ENCODE measurements at places on chromosomes 4 and X.

DNA sequence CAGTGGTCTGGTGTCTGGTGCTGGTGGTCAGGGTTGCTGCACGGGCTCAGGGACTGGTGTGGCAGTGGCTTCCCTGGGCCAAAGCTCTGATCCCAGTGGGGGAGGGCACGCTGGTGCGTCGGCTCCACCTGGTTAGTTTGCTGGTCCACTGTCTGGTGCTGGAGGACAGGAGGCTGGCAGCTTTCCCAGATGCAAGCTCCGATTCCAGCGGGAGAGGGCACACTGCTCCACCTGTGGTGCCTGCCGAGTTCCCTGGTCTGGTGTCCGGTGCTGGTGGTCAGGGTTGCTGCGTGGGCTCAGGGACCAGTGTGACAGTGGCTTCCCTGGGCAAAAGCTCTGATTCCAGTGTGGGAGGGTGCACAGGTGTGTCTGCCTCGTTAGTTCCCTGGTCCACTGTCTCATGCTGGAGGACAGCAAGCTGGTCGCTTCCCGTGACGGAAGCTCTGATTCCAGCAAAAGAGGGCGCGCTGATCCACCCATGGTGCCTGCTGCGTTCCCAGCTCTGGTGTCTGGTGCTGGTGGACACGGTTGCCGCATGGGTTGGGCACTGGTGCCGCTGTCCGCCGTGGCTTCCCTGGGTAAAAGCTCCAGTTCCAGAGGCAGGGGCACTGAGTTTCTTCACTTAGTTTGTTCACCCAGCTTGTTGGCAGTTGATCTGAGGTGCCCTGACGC lies 5.8 kb downstream of the VMA21 start:
- no peak for DNase-seq

GRCh38 chrX:45860450-45860849 lies 659.8 kb upstream of the DIPK2B start:
- DNase-seq = no peak

DNA sequence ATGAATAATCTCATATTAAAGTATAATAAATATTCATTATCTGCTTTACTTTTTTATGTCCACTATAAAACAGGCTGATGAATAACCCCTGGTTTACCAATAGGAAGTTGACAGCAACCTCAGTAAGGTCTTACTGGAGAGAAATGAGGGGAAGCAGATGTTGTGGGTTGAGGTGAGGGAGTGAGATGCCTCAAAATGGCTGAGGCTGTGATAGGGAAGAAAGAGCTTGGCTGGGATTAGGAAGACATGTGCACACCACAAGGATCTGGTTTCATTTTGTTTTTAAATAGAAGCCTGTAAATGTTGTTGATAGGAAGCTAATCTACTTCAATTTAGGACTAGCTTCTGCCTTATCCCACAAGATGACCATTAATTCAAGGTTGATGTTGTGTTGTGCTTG lies 14.4 kb upstream of the CYBB start:
- DNase-seq = no peak

GRCh38 chr4:3630598-3631543 lies 98.6 kb upstream of the LRPAP1 start:
- no peak for DNase-seq

DNA sequence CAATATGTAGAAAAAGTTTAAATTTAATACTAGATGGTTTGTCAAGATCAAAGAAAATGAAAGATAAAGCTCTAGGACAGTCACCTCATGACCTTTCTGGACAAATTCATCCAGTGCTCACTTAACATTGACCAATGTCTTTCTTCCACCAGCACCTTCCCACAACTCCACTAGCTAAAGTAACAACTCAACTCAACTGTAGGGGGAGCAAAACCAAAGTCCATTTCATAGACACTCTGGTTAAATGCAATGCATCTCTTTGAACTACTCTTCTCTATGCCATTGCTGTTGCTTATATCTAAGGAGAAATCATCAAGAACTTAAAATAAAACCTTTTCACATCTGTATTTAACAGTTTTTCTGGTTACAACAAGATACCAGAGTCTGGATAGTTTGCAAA lies 25.1 kb downstream of the UGT2B4 start:
- no peak for DNase-seq

DNA sequence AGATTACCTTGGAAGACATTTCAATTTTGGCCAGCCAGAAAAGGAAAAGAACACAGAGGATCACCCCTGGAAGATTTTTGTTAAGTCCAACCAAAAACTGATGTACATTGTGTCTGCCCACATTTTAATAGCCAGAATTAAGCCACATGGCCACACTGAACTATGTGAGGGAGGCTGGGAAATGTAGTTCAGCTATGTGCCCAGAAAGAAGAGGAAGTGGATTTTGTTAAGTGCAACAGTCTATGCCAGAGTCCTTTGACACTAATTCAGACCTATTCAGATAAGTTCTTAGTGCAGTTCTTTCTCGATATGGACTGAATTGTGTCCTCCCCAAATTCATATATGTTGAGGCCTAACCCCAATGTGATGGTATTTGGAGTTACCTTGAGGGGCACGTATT lies 18.4 kb downstream of the PRPS1 start:
- DNase-seq = no peak

GRCh38 chr4:84238247-84239090 lies 260.6 kb downstream of the NKX6-1 start:
- DNase-seq = no peak

DNA sequence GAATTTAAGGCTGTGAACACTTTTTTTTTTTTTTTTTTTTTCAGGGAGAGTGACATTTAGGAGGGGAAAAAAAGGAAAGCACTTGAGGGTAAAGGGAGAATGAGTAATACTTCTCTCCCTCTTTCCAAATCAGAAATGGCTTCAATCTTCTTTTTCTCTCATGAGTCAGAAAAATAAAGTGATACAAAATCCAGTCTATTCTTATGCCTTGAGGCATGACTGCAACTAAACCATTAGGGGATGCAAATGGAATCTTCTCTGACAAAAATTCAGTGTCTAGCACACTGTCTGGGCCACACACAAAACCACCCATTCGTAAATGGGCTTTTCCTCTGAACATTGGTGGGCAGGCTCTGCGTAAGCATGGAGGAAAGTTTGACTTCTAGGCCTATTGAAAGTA lies 46.7 kb upstream of the POU4F2 start:
- DNase-seq = no peak

- no peak for DNase-seq
Observed at GRCh38 chr4:7651461-7651921, 216.8 kb upstream of the PSAPL1 start.

GRCh38 chr4:81827577-81828202 lies 356.0 kb upstream of the RASGEF1B start:
- no peak for DNase-seq

DNA sequence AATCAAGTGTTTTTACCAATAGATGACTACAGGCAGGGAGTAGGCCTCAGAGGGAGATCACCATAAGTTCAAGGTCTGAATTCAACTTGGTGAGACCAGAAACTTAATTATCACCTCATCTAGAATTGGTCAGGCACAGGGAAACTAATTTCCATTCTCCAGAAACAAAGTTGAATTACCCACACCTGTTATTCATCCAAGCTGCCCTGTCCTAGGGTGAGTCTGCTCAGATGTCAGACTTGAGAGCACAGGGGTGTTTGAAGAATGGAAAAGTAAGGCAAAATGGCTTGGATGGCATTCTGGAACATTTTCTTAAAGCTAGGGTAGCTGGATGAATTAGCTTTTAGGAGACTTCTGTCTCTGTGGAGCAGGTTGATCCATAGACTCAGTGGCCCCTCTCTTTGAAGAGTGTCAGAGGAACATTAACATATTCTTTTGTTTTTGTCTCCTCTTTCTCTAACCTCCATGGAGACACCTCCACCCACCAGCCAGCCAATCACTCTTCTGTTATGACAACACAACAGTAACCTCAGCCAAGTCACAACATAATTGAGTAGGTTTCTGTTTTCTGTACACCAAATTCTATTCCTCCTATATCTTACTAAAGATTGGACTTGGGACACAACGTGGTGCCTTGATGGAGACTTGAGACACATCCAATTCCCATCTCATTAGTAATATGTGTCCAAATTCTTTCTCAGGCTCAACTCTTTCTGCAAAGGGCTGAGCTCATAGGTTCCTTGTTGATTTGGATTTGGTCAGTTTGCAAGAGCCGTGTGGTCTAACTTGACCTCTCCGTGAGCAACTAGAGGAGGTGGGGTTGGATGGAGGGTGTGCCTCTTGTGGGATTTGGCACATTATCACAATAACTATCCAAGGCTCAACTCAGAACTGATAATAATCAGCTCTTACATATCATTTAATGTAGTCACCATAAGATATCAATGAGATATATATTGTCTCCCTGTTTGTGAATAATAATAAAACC lies 45.1 kb downstream of the VSIG4 start:
- DNase-seq = no peak
